T-helper 2 cell treated with Interferon-gamma antibody and Interleukin-4, amounts not matched to agents 100 ng/mL and 5 ng/mL, for 36 hours (primary cell): ENCODE measurements at places on chromosomes 13 and 19. TPM values are rescaled to one million over a fixed set of nuclear protein-coding genes. Genes with fewer than 3 reads are reported as not detected.

Gene ZNF154
- total RNA-seq, result 4.3 and 5.1 TPM in 2 replicates

Gene OVOL3
- not detected in 2 replicates for total RNA-seq

Gene ZNF93
- 7.2 and 7.3 TPM in 2 replicates for total RNA-seq

Gene CYP2A6
- not detected in 2 replicates for total RNA-seq

Gene ZNF253
- 12.3 and 12.4 TPM in 2 replicates for total RNA-seq

Gene ERF
- 36.2 and 41.4 TPM in 2 replicates for total RNA-seq

Gene ZNF610
- 0.59 and 1.0 TPM in 2 replicates for total RNA-seq

Gene EHD2
- 0.11 TPM in 1 of 2 replicates, not detected in the other for total RNA-seq

Gene ACTMAP
- total RNA-seq, result 16.6 and 17.0 TPM in 2 replicates

Gene CBY2
- 0.36 TPM in 1 of 2 replicates, not detected in the other for total RNA-seq

Gene CD70
- total RNA-seq, result 30.1 and 32.8 TPM in 2 replicates
